HuH-7.5 (cell line): ENCODE measurements at places on chromosomes 1 and 21.

GRCh38 chr1:151474745-151475144, 15.5 kb upstream of the POGZ start:
- DNase-seq: no peak

- no peak for DNase-seq
These were observed 1.8 kb downstream of the NCMAP start for GRCh38 chr1:24557711-24558131.

- DNase-seq: no peak
These were observed 39.1 kb downstream of the TYW3 start for GRCh38 chr1:74771913-74772515.

DNA sequence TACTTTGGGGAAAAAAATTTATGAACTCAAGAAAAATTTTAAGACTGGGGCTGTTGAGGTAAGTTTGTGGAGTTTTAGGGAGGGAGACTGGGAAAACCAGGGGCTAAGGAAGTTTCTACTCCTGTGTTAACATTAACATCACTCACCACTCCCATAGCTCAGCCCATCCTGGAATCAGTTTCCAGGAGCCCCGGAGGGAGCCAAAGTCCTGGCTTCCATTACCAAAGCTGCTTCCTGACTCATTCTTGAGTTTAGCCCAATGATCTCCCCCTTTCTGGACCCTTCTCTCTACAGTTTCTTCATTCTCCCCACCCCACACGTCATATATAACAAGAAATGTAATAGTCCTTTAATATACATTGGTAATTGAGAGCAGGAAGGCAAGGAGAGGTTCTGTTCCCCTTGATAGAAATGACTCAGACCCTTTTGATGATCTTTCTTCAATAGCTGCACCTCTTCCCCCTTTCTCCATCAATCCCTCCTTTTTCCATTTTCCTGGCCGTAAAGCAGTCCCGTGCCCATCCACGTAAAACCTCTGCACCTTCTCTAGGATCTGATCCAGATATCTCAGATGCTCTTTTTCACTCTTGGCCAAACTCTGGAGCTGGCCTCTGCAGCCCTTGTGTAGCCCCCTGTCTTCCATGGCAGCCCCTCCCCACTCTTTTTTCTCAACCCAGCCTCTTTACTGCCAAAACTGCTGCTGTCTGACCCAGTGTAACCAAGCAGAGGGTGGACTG, 4.6 kb upstream of the PIAS3 start:
- DNase-seq: no peak

DNA sequence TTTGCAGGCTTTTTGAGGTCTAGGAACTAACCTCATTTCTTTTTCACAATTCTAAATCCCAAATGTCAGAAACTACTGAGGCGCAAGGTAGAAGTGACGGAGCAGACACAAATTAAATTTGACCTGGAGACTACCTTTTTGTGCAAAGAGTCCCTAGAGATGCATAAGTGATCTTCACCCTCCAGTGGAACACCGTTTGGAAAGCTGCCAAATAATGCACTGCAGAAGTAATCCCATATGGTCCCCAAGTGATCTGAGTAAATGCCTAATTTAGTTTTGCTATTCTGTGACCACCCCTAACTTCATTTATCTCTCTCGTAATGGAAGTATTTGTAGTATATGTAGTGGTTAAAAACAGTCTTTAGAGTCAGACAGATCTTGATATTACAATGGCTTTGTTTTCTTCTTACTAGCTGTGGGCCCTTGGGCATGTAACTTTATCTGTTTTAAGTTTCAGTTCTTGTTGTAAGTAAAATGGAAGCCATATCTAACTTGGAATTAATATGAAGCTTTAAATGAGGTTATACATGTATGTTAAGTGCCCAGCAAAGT, 70.4 kb upstream of the IPO9 start:
- no peak for DNase-seq

- DNase-seq: peak; percentile 19
These were observed at the start of gene NIBAN1 for GRCh38 chr1:184974056-184974836. TSS of gene NIBAN1 (minus strand) at chr1:184974508. CDS start at chr1:184974356, 152 bp downstream.
